ENCODE measurements at places on chromosomes 3 and 15.

GRCh38 chr3:13040361-13041074 lies 32.7 kb downstream of the IQSEC1 start:
- no peak for DNase-seq

- DNase-seq = no peak
Observed at GRCh38 chr3:72340476-72341379, 507.5 kb downstream of the SHQ1 start.

GRCh38 chr15:29937956-29938355 lies 115.7 kb upstream of the TJP1 start:
- peak; percentile 76 for DNase-seq

DNA sequence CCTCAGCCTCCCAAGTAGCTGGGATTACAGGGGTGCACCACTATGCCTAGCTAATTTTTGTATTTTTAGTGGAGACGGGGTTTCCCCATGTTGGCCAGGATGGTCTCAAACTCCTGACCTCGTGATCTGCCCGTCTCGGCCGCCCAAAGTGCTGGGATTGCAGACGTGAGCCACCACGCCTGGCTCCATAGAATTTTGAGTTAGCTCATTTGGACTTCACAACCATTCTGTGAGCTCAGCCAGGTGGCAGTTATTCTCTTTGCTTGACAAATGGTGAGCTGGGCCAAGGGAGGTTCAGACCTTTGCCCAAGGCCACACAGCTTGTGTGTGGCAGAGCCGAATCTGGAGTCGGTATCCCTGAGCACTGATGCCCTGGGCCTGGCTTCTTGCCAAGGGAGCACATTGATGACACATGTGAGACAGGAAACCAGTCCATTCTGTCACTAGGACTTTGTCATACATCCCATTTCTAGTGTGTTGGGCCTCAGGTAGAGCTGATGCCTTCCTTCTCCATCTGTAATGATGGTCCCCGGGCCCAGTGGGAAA lies 17.6 kb downstream of the PODXL2 start:
- DNase-seq = no peak

GRCh38 chr15:40310001-40310959 lies 2.5 kb upstream of the PLCB2 start:
- peak; percentile 57 for DNase-seq

DNA sequence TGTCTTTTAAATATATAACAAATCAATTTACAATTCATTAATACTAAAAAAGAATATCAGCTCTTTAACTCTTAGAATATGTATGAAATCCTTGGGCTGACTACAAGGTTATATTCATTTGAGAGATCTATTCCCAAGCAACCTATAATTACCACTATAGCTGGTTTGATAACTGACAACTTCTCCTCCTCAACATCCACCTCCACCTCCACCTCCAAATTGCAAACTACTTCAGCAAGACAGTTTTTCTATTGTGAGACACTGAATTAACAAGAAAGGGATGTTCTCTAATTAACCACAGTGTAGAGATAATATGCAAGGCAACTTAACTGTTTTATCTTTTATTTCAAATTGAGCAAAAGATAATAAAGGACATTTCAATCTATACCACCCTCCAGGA lies 284.8 kb upstream of the ARL6 start:
- DNase-seq = no peak

GRCh38 chr15:61687651-61688050 lies 372.6 kb downstream of the VPS13C start:
- DNase-seq = no peak

- no peak for DNase-seq
Observed at GRCh38 chr3:14946739-14947099, 664 bp upstream of the NR2C2 start.

DNA sequence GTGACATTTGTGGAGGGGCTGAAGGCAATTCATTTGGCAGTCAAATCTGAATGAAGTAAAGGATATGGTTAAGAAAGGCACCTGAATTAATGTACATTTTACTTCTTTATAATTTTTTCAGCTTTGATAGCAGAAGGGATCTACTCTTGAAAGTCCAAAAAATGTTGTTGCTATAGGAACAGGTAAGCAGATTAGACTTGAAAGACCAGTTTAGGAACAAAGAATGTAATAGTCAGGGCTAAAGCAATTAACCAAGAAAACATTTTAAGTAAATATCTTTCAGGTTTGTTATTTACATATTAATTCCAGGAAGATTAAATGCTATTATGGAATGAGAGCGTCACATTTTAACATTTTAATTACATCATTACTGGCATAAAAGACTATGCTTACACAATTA lies 1.1 kb downstream of the ATP13A4 start:
- DNase-seq = no peak

GRCh38 chr3:110562621-110563020 lies 509.0 kb upstream of the NECTIN3 start:
- no peak for DNase-seq

GRCh38 chr3:146195030-146195429 lies 34.0 kb upstream of the PLOD2 start:
- DNase-seq = no peak

GRCh38 chr15:43509660-43510199 lies 7.7 kb upstream of the MAP1A start:
- DNase-seq = peak; percentile 52
